Lung (tissue), 17 donors: ENCODE measurements at places on chromosomes 3 and 15. TPM values are rescaled to one million over a fixed set of nuclear protein-coding genes. Genes with fewer than 3 reads are reported as not detected.
A peak's percentile ranks its signal among the peaks of the same experiment; 100 is the strongest.

DNA sequence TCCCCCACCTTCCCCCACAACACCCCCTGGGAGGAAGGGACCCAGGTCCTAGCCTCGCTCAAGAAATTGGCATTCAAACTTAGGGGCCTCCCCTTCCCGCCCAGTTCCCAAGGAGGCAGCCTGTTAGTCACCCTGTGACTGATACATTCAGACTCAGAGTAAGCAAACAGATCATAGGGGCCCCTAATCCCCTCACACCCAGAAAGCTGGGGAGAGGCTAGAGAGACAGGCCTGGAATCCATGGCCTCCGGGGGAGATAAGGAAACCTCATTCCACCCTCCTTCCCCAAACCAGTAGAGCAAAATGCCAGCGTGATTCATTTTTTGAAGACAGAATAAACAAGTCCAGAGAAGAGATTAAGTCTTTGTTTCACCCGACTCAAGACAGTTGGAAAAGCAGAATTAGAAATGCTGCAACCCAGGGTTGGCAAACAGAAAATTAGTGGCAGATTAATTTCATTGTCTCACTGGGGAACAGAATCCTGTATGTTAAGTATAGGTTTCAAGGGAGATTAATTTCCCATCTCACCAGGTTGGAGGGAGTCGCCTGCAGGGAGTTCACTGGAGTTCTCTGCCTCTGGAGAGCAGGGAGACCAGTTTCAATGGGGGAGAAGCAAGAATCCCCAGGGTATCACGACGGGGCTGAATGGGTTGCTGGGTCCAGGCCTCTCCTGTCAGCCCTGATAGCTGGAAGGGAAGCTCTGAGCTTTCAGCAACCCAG lies 268.3 kb downstream of the UACA start:
- H3K36me3 ChIP-seq = no peaks in the 10 kb centered on the region
- DNase-seq = peak; percentile 57
- peaks cover 24% of the 10 kb centered on the region for H3K4me1 ChIP-seq
- no peak overlapping the region for H3K27ac ChIP-seq
- H3K4me3 ChIP-seq = no peak overlapping the region

DNA sequence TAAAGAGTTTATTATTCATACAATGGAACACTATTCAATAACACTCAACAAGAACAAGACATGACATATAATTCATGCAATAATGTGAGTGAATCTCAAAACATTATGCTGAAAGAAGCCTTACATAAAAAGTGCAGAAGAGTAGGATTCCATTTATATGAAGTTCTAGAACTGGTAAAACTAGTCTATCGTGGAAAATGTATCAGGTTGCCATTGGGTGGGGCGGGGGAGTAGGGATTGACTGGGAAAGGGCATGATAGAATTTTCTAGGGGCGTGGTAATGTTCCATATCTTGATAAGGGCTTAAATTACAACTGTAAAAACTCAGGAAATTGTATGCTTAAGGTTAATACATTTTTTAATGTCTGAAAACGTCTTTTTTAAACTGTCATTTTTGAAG lies 247.9 kb downstream of the SATB1 start:
- no peak for DNase-seq
- H3K4me1 ChIP-seq = no peaks in the 10 kb centered on the region
- H3K27me3 ChIP-seq = no peaks in the 10 kb centered on the region
- H3K36me3 ChIP-seq = no peaks in the 10 kb centered on the region
- H3K4me3 ChIP-seq = no peak overlapping the region

- no peak overlapping the region for H3K27ac ChIP-seq
- no peaks in the 10 kb centered on the region for H3K36me3 ChIP-seq
Observed at GRCh38 chr3:27509376-27509775, 25.2 kb upstream of the SLC4A7 start.

DNA sequence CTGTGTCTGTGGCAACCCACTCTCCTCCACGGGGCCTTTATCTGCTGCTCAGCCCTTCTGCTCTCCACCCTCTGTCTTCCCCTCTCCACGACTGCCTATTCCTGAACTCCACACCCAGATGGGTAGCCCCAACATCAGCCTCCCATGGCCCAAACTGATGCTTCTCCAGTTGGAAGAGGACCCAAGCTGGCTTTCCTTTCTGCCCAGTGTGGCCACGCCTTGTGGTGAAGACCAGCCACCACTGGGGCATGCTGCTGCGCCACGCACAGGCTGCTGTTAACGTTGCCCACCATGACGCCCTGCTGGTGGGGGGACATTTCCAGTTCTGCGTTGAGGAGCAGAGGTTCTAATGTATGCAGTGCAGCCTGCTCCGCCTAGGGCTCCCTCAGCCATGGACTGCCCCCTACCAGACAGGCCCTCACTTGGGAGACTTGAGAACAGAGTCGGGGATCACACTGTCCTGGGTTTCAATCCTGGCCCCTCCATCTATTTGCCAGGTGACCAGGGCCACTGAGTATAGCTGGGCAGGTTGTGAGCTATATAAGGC lies 26.9 kb downstream of the CFAP100 start:
- no peak for DNase-seq
- H3K4me1 ChIP-seq = no peaks in the 10 kb centered on the region
- no peak overlapping the region for H3K4me3 ChIP-seq
- H3K27me3 ChIP-seq = peaks cover under 1% of the 10 kb centered on the region
- H3K36me3 ChIP-seq = no peaks in the 10 kb centered on the region

The STXBP5L gene
- total RNA-seq = not detected

The CCDC54 gene
- not detected for total RNA-seq
